Stimulated activated CD4-positive, alpha-beta T cell treated with anti-CD3 and anti-CD28 coated beads, Interleukin-12 subunit alpha, Interleukin-12 subunit beta, amount 100 ng/mL, for 4 hours (primary cell): ENCODE measurements at places on chromosomes 2 and 18.

DNA sequence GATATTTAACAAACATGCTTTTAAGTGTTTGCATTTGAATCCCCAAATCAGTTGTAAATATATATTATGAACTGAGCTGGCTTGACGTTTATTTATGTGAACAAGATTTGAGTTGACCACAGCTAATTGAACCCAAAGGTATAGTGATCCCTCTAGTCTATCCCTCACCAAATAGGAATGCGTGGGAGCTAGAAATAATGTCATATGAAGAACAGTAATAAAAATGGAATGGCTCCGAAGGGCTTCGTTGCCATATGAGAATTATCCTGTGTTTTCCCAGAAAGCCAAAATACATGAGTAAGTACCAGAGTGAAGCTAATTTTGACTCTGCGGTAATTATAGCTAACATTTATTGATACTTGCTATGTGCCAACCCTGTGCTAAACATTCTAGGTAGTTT is 142.7 kb downstream of the ADCYAP1 start:
- DNase-seq = no peak

GRCh38 chr2:134301099-134301927 is 47.4 kb downstream of the MGAT5 start:
- DNase-seq = no peak

- no peak for DNase-seq
Observed at GRCh38 chr18:21458310-21458709, 142.2 kb downstream of the ESCO1 start.

- DNase-seq = no peak
Observed at GRCh38 chr2:140144611-140145010, 1364.4 kb upstream of the NXPH2 start.

- DNase-seq = peak; percentile 11
Observed at GRCh38 chr2:178449700-178450523, 1.1 kb downstream of the PRKRA start.

DNA sequence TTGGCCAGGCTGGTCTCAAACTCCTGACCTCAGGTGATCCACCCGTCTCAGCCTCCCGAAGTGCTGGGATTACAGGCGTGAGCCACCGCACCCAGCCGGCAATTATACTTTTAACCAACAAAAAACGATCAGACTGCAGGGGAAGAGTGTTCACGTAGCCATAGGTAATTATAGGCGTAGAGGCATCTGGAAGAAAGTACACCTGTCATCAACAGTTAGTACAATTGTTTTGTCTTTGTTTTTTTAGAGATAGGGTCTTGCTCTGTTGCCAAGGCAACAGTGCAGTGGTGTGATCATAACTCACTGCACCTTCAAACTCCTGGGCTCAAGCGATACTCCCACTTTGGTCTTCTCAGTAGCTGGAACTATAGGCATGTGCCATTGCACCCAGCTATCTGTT is 20.0 kb downstream of the ST3GAL5 start:
- no peak for DNase-seq

GRCh38 chr2:231397928-231398294 is 2.4 kb downstream of the B3GNT7 start:
- DNase-seq = no peak

DNA sequence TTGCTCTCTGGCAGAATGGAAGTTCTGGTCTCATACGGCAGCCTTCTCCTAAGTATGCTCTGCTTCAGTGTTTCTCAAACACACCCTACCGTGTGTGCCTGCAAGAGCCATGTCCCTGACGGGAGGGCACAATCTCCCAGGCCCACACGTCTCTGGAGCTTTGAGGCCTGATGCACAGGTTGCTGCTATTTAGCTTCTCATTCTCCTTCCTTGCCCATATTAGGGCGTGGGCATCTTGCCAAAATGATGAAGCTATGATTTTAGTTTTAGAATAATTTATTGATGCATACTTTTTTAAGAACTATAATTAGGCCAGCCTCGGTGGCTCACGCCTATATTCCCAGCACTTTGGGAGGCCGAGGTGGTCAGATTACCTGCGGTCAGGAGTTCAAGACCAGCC is 107.9 kb downstream of the RNF144A start:
- no peak for DNase-seq

- DNase-seq = no peak
Observed at GRCh38 chr18:61882296-61883004, 10.4 kb downstream of the RNF152 start.

DNA sequence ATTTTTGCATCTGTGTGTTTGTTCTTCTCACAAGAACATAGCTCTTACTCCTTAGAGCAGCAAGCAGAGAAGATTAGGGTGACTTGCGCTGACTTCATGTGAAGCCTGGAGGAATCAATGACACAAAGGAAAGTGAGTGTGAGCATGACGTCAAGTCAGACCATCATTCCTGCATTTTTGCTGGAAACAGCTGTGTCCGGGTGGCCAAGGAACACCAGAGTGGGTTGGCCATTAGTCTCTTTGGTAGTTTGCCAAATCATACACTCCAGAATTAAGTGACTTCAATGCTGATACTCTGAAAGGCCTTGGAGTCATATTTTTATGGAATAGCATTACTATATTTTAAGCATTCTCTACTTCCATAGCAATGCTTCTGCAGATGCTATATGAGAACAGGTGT is 597.2 kb downstream of the DCDC2C start:
- DNase-seq = no peak

DNA sequence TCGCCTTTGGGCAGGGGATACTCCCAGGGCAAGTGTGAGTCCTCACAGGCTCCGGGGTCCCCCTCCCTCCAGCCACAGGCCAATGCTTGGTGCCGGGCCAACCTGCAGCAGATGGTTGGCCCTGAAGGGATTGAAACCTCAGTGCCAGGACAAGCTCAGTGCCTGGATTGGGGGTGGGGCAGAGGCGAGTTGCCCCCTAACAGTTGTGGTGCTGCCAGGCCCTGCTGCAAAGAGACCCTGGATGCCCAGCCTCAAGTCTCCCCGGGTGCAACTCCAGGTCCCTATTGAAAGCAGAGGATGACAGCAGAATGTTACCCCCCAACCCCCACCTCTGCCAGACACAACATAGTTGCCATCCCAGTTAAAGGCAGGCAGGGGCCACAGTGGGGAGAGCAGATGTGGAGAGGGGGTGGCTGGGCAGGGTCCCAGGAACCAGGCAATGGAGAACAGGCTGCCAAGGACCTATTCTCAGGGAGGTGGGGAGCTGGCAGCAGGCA is 9.5 kb upstream of the RNF103 start:
- no peak for DNase-seq

GRCh38 chr2:237097911-237098702 is 12.4 kb downstream of the COPS8 start:
- DNase-seq = no peak

GRCh38 chr2:133039531-133039930 is 369.5 kb upstream of the LYPD1 start:
- DNase-seq = no peak

DNA sequence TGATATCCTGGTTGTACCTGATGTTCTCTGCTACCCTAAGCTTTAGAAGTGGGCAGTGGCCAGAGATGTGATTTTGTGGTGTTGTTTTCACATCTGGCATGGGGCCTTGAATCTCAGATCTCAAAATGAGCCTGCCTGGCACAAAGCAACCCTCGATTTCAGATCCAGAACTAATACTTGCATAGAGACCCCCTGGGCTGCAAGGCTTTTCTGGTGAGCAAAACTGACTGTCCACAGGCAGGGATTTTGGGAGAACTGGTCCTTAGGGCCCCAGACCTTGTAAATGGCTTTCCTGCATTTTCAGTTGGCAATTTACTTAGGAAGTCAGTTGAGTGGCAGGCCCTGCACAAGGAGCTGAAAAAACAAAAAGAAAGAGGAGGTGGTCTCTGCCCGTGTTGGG is 265.3 kb downstream of the MYCN start:
- DNase-seq = no peak

- DNase-seq = no peak
Observed at GRCh38 chr2:165505514-165505913, 36.0 kb downstream of the CSRNP3 start.

- no peak for DNase-seq
Observed at GRCh38 chr18:51137891-51138290, 59.6 kb downstream of the MEX3C start.

DNA sequence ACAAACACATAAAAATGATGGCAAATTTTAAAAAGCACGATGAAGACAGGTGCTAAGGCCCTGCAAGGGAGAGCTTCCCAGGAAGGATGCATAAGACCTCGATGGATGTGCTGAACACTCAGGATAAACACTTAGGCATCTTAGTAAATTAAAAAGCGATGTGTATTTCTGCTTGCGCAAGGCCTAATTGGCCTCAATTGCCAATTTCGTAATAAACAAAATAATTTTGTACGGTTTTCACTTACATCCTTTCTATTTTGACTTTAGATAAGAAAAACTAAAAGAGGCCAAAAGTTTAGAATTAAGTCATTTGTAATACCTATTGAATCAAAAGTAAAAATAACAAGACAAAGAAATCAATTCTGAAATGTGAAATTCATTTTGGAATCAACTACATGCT is 189.1 kb downstream of the TCF4 start:
- DNase-seq = no peak

DNA sequence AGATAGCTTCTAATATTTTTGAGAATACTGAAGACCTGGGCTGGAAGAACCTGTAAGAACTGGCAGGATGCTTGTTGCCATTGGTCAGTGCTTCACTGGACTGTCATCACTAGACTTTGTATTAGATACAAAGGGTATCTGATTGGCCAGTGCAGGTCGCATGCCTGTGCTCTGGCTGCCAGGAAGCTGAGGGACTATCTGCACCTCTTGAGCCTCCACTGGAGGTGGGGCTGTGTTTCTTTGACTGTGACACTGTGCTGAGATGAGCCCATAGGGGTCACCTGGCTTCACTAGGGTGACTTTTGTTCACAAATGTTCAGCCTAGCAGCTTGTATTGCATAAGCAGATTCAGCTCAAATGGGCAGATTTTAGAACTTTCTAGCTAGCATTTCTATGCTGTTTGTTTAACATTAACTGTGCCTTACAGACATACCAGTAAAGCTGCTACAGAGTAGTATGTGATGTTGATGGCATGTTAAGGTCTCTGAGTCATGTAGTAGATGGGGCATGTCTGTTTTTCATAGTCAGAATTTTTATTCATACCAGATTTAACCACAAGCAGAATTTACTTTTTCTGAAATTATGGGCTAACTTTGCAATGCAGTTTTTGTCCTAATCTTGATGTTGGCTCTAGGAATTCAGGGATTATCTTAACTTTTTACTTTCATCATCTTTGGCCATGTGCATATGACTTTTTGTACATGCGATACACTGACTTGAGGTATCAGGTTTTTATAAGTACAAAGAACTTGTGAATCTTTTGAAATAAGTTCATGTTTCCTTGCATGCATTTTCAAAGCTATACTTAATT is 56.1 kb downstream of the RHBDD1 start:
- no peak for DNase-seq

DNA sequence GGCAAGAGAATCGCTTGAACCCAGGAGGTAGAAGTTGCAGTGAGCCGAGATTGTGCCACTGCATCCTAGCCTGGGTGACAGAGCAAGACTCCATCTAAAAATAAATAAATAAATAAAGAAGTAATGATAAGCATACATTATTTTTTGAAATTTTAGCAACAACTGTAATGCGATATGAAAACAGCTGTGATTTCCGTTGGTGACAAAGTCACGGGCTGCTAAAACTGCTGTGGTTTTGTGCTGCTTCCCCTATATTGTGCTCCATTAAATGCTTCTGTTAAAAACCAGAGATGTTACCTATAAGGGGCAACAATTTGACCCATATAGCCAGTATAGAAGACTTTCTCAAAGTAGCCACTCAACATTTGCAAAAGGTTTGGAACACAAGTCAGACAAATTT is 8.3 kb downstream of the TRIM54 start:
- DNase-seq = no peak

- no peak for DNase-seq
Observed at GRCh38 chr2:120907822-120908221, 172.2 kb downstream of the GLI2 start.

GRCh38 chr2:29844713-29845326 is 76.6 kb downstream of the ALK start:
- no peak for DNase-seq

GRCh38 chr2:43008388-43008787 is 216.0 kb upstream of the HAAO start:
- DNase-seq = no peak

- no peak for DNase-seq
Observed at GRCh38 chr2:158142568-158143332, 41.1 kb downstream of the UPP2 start.

- no peak for DNase-seq
Observed at GRCh38 chr2:168534926-168535325, 78.9 kb downstream of the CERS6 start.

DNA sequence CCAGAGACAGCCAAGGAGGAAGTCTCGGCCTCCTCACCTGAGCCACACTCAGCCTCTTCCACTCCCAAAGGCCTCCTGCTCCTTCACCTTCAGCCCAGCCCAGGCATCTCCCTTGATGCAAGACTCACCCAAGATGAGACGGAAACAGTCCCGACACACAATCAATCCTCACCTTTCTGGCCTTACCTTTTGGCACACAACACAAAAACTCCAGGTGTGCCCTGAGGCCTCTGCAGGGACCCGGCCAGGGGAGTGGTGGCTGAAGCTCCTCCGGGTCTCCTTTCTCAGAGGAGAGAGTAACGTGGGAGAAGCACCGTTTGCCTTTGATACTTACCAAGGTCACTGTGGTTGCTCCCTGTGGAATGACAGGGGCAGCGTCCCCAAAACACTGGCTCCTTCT is 23.8 kb upstream of the EFHD1 start:
- DNase-seq = no peak

DNA sequence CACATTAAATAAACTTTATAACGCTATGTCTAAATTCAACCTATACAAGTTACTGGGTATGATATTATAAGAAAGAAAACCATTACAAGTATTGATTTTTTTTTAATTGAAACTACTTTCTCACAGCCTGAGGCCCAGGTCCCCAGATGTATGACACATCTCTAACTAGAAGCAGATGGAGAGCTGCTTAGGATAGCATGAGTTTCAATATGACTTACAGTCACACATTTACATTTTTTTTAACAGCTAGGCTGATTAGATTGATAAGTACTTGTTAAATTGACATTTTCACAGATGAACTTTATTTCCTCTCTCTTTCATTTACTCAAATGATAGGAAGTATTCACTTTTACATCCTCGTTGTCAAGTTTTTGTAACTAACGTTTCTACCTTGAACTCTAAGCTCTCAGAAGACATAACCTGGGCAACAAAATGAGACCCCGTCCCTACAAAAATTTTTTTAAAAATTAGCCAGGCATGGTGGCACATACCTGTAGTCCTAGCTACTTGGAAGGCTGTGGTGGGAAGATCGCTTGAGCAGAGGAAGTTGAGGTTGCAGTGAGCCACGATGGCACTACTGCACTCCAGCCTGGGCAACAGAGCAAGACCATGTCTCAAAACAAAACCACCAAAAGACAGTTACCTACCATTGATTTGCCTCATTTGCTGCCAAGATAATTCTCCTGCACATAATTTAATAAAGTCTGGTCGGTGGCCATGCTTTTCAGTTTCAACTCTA is 52.4 kb downstream of the STK39 start:
- DNase-seq = no peak

DNA sequence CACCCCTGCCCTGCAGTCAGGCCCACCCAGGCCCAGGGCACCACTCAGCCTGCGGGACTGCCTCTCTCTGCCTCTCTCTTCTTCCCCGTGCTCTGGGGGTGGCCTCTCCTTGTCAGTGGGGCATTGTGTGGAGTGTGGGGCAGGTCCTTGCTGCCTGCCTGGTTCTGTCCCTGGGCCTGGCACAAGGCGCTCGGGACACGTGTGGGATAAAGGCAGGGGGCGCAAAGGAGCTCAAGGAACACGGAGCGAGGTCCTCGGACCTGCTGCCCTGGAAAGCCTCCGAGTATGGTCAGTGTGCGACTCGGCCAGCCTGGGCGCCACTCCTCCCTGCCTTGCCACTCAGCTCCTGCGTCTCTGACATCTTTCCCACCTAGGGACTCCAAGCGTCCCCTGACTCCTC is 262.2 kb downstream of the HDAC4 start:
- no peak for DNase-seq

- no peak for DNase-seq
Observed at GRCh38 chr2:88574445-88574844, 52.8 kb downstream of the EIF2AK3 start.
